Smooth muscle cell of the umbilical artery (primary cell): ENCODE measurements at places on chromosomes 13 and 19. TPM values are rescaled to one million over a fixed set of nuclear protein-coding genes. Genes with fewer than 3 reads are reported as not detected.

The ISOC2 gene
- 29.4 and 47.2 TPM in 2 replicates for total RNA-seq

The KLK7 gene
- total RNA-seq = not detected in 2 replicates

The LINGO3 gene
- total RNA-seq = not detected in 2 replicates

The WDR87 gene
- total RNA-seq = not detected in 2 replicates

The HNRNPA1L2 gene
- 2.5 and 2.7 TPM in 2 replicates for total RNA-seq

The SYDE1 gene
- total RNA-seq = 26.1 and 44.0 TPM in 2 replicates

The DDX39A gene
- 30.0 and 43.6 TPM in 2 replicates for total RNA-seq

The ADGRE1 gene
- total RNA-seq = not detected in 2 replicates

The LMTK3 gene
- total RNA-seq = 1.7 and 2.1 TPM in 2 replicates

The NBEA gene
- total RNA-seq = 20.5 and 24.2 TPM in 2 replicates

The ODAD3 gene
- total RNA-seq = 0.30 TPM in 1 of 2 replicates, not detected in the other

The PRODH2 gene
- not detected in 2 replicates for total RNA-seq

The ICAM5 gene
- total RNA-seq = 11.0 and 20.3 TPM in 2 replicates

The ZNF471 gene
- 5.3 and 9.1 TPM in 2 replicates for total RNA-seq

The B3GNT8 gene
- 0.30 and 0.88 TPM in 2 replicates for total RNA-seq

The FGF21 gene
- not detected in 2 replicates for total RNA-seq

The ZNF443 gene
- 1.8 and 3.8 TPM in 2 replicates for total RNA-seq

The BCKDHA gene
- total RNA-seq = 25.5 and 27.9 TPM in 2 replicates

The NLRP7 gene
- not detected in 2 replicates for total RNA-seq

The TEKTIP1 gene
- total RNA-seq = not detected in 2 replicates

The FUT1 gene
- 0.28 and 0.30 TPM in 2 replicates for total RNA-seq
